ENCODE measurements at places on chromosomes 7 and 10.
A peak's percentile ranks its signal among the peaks of the same experiment; 100 is the strongest.

- no peaks in the 10 kb centered on the region for H3K4me1 ChIP-seq
- no peak overlapping the region for H3K27ac ChIP-seq
- no peak overlapping the region for H3K4me3 ChIP-seq
Measured at GRCh38 chr10:86506062-86506461, 15.5 kb downstream of the WAPL start.

DNA sequence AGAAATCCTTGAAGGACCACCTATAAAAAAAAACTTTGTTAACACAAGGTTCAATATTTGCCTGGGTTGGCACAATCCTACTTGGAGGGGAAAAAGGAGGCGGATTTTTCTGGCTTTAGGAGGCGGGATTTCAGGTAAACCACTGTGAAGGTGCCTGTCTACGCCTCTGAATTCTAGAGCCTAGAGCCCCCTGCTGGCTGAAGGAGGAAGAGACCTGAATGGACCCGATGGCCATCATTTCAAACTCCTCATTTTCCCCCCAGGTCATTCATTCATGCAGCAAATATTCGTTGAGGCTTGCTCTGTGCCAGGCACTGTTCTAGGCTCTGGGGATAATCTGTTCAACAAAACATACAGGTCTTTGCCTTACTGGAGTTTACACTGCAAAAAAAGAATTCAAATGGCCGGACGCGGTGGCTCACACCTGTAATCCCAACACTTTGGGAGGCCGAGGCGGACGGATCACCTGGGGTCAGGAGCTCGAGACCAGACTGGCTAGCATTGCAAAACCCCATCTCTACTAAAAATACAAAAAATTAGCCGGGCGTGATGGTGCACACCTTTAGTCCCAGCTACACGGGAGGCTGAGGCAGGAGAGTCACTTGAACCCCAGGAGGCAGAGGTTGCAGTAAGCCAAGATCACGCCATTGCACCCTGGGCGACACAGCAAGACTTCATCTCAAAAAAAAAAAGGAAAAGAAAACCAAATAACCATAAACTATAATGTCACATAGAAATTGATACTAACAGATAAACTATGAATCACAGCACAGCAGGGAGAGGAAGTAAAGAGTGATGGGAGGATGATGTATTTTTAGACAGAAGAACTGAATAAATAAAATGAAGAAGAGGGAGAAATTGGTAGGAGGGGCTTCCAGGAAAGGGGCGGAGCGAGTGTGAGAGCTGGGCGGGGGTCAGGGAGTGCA lies 90.1 kb upstream of the NFE2L3 start:
- no peaks in the 10 kb centered on the region for H3K27me3 ChIP-seq
- H3K36me3 ChIP-seq = no peaks in the 10 kb centered on the region
- peak; percentile 76 for DNase-seq
- H3K4me3 ChIP-seq = no peak overlapping the region

GRCh38 chr7:79868010-79868409 lies 266.6 kb upstream of the GNAI1 start:
- H3K4me1 ChIP-seq = no peaks in the 10 kb centered on the region
- no peaks in the 10 kb centered on the region for H3K36me3 ChIP-seq
- no peak overlapping the region for H3K4me3 ChIP-seq
- DNase-seq = no peak
- no peak overlapping the region for H3K27ac ChIP-seq

DNA sequence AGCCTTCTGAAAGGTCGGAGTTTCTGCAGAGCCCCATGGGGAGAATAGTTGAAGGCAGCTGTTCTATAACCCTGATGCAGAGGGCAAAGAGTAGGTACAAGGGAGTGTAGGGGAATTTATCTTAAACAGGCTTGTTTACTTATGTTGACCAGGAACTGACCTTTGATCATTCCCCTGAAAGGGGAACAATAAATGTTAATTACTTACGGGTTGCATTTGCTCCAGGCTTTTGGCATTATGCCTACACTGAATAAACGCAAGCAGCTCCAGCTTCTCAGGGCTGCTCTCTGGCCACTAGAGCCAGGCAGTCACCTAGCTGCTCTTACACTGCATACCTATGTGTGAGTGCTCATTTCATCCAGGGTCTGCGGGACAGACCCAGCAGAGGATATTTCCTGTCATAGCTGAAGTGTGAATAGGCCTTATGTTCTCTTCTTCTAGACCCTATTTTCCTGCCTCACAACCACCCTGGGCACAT lies 26.9 kb upstream of the ABCA13 start:
- H3K4me3 ChIP-seq = no peak overlapping the region
- no peaks in the 10 kb centered on the region for H3K36me3 ChIP-seq
- H3K27ac ChIP-seq = no peak overlapping the region
- H3K4me1 ChIP-seq = no peaks in the 10 kb centered on the region

DNA sequence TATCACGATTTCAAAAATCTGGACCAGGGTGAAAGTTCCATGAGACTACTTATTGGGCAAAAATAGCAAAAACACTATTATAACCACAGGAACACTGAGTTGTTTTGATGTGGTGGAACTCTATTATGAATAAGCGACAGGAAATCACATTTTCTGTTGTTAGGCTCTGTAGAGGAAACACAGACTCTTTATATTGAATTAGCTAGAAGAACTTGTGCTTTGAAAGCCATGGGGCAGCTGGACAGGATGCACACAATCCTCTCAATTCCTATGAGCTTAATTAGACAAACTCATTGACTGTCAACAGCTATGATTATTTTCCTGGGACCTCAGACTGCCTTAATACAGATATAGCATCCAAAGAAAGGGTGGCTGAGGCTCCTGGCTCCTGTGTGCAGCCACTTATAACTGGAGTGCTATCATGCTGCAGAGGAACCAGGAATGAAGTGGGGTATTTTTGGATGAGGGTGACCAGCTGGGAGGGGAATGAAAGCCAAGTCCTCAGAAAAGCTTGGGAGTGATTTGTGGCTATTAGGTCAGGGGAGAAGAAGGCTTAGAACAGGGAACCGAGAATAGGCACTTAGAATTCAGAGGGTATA lies 657.3 kb downstream of the TYW1 start:
- no peaks in the 10 kb centered on the region for H3K4me1 ChIP-seq
- no peaks in the 10 kb centered on the region for H3K27me3 ChIP-seq
- H3K27ac ChIP-seq = no peak overlapping the region
- H3K4me3 ChIP-seq = no peak overlapping the region

DNA sequence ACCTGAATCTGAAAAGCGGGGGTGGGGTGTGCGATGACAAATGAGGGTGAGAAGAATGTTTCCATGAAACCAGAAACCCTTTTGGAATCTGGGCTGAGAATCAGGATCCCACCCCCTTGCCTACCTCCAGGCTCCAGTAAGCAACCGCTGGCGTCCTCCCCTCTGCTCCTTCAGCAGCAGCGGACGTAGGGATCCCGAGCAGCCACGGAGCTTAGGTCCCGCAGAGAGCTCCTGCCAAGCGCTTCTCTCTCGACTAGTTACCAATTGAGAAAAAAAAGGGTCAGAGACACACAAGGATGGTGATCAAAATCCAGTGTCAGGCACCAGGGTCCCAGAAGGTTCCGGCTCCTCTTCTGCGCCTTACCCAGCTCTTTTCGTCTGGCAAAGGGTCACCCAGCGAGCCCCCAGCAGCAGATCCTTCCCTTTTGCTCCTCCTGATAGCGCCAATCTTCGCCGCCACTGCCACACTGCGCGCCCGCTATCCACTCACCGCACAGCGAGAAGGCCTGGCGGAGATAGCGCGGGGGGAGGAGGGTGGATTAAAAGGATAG lies 733.5 kb downstream of the ZWINT start:
- H3K4me1 ChIP-seq = no peaks in the 10 kb centered on the region
- H3K36me3 ChIP-seq = no peaks in the 10 kb centered on the region
- DNase-seq = no peak
- H3K27me3 ChIP-seq = peaks cover 8% of the 10 kb centered on the region

GRCh38 chr10:124709861-124710260 lies 34.3 kb downstream of the FAM53B start:
- DNase-seq = no peak
- no peak overlapping the region for H3K27ac ChIP-seq
- H3K4me1 ChIP-seq = peaks cover 23% of the 10 kb centered on the region
- H3K27me3 ChIP-seq = no peaks in the 10 kb centered on the region
- H3K36me3 ChIP-seq = no peaks in the 10 kb centered on the region
- H3K4me3 ChIP-seq = no peak overlapping the region

- DNase-seq = no peak
- no peak overlapping the region for H3K4me3 ChIP-seq
- no peaks in the 10 kb centered on the region for H3K27me3 ChIP-seq
- no peak overlapping the region for H3K27ac ChIP-seq
- no peaks in the 10 kb centered on the region for H3K36me3 ChIP-seq
- no peaks in the 10 kb centered on the region for H3K4me1 ChIP-seq
Measured at GRCh38 chr7:15557186-15557585, 4.6 kb downstream of the AGMO start.

DNA sequence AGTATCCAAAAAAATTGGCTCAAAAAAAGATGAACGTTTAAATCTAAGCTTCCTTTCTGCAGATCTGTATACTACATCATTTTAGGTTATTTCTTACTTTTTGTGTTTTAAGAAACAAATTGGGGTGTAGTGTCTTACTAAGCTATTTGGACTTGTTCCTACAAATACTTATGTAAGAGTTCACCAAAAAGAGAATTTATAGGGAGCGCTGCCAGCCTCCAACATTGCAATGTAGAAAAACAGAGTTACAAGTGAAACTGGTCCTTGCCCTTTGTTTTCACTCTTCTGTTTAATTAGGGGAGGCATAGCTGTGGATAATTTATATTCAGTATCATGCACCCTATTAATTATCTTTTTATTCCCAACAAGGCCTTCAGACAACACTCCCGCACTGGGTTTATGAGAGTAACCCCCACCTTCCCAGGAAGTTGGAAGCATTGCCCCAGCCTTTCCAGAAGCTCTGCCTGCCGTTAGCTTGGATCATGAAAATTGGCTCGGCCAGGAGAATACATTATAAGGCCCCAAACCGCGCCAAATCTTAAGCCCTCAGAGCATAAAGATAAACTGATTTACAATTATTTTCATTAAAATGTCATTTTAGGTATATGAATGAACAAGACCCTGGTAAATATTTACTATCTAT lies 261.8 kb upstream of the KLF6 start:
- H3K27me3 ChIP-seq = no peaks in the 10 kb centered on the region
- DNase-seq = no peak
- no peak overlapping the region for H3K4me3 ChIP-seq

GRCh38 chr7:92588561-92588960 lies 1.6 kb downstream of the FAM133B start:
- peak overlapping the region; percentile 66 for H3K4me3 ChIP-seq
- H3K27me3 ChIP-seq = no peaks in the 10 kb centered on the region
- H3K36me3 ChIP-seq = no peaks in the 10 kb centered on the region
- no peak overlapping the region for H3K27ac ChIP-seq
- DNase-seq = no peak

- peaks cover 8% of the 10 kb centered on the region for H3K4me1 ChIP-seq
- H3K27me3 ChIP-seq = no peaks in the 10 kb centered on the region
- no peaks in the 10 kb centered on the region for H3K36me3 ChIP-seq
- H3K27ac ChIP-seq = no peak overlapping the region
- H3K4me3 ChIP-seq = no peak overlapping the region
Measured at GRCh38 chr10:61971003-61971325, 69.5 kb downstream of the ARID5B start.

- no peaks in the 10 kb centered on the region for H3K27me3 ChIP-seq
- H3K4me1 ChIP-seq = no peaks in the 10 kb centered on the region
- DNase-seq = no peak
- no peaks in the 10 kb centered on the region for H3K36me3 ChIP-seq
Measured at GRCh38 chr7:79785556-79785955, 332.1 kb upstream of the MAGI2 start.

DNA sequence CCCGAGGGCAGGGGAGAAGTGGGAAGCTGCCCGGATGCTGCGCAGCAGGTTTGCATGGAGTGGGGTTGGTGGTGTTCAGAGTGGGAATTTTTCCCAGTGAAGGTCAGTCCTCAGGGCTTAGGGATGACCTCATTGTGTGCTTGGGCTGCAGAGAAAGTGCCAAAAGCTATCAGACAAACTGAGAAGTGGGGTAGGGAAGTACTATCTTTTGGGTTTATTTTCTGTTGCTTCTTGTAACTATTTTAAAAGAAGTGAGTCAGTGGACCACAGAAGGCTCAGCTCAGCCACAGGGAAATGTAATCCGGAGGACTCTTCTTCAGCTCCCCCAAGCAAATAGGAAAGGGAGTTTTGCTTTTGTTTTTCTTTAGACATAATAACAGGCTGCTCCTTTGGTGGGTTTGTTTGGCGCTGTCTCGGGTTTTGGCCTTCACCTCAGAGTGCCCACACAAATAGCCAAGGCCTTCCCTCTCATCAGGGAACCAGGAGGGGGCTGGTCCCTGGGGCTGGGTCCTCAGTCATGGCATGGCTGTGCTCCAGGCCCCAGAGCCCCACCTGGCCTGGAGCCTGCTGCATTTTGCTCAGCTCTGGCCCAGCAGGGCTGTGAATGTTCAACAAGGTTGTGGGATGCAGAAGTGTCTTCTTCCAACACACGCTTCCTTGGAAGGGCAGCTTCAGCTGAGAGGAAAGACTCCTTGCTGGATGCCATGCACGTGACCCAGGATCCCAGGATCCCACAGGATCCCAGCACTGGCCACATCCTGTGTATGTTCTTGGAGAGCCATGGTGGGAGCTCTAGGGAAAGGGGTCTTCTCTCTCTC lies 5.4 kb upstream of the FAM170B start:
- peak overlapping the region; percentile 30 for H3K27ac ChIP-seq
- H3K4me1 ChIP-seq = no peaks in the 10 kb centered on the region
- DNase-seq = no peak
- no peak overlapping the region for H3K4me3 ChIP-seq
- no peaks in the 10 kb centered on the region for H3K27me3 ChIP-seq

GRCh38 chr7:110051372-110051771 lies 1039.6 kb upstream of the LRRN3 start:
- H3K27me3 ChIP-seq = no peaks in the 10 kb centered on the region
- H3K27ac ChIP-seq = no peak overlapping the region
- no peak overlapping the region for H3K4me3 ChIP-seq
- DNase-seq = no peak

DNA sequence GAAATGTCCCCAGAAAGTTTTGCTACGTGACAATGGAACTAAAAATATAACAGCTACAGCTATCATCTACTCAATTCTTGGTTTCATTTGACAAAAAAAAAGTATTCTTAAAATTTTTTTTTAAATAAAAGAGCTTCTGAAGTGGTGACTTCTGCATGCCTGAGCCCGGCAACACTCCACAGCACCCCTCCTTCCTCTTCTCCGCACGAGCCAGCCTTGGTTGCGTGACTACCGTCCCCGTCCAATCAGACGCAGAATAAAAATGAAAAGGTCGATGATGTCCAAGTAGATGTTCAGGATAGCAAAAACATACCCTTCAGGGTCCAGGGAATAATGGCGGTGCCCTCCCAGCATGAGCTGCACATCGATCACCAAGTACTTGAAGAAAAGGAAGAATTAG lies 34.5 kb upstream of the GATAD1 start:
- H3K27ac ChIP-seq = no peak overlapping the region
- H3K4me1 ChIP-seq = no peaks in the 10 kb centered on the region
- no peaks in the 10 kb centered on the region for H3K27me3 ChIP-seq
- H3K36me3 ChIP-seq = no peaks in the 10 kb centered on the region
- H3K4me3 ChIP-seq = no peak overlapping the region

- no peaks in the 10 kb centered on the region for H3K27me3 ChIP-seq
- H3K4me3 ChIP-seq = no peak overlapping the region
- DNase-seq = no peak
Measured at GRCh38 chr7:121530227-121531174, 134.4 kb upstream of the FAM3C start.

- no peaks in the 10 kb centered on the region for H3K27me3 ChIP-seq
- H3K4me1 ChIP-seq = no peaks in the 10 kb centered on the region
- no peak overlapping the region for H3K27ac ChIP-seq
Measured at GRCh38 chr10:22386503-22386902, 41.2 kb downstream of the SPAG6 start.

GRCh38 chr10:104450490-104450889 lies 96.9 kb downstream of the CFAP58 start:
- no peaks in the 10 kb centered on the region for H3K36me3 ChIP-seq
- no peak overlapping the region for H3K4me3 ChIP-seq
- H3K27ac ChIP-seq = no peak overlapping the region
- H3K27me3 ChIP-seq = no peaks in the 10 kb centered on the region
- no peaks in the 10 kb centered on the region for H3K4me1 ChIP-seq

GRCh38 chr10:62305813-62306212 lies 37.2 kb upstream of the RTKN2 start:
- H3K27ac ChIP-seq = no peak overlapping the region
- H3K36me3 ChIP-seq = no peaks in the 10 kb centered on the region
- H3K4me1 ChIP-seq = no peaks in the 10 kb centered on the region
